ENCODE measurements at places on chromosomes 16 and 17. TPM values are rescaled to one million over a fixed set of nuclear protein-coding genes. Genes with fewer than 3 reads are reported as not detected.
A peak's percentile ranks its signal among the peaks of the same experiment; 100 is the strongest.

GRCh38 chr16:89194340-89195311 is 5.7 kb downstream of the SLC22A31 start:
- DNase-seq: no peak

GRCh38 chr17:56777859-56778258 is 55.9 kb downstream of the C17orf67 start:
- no peak for DNase-seq

DNA sequence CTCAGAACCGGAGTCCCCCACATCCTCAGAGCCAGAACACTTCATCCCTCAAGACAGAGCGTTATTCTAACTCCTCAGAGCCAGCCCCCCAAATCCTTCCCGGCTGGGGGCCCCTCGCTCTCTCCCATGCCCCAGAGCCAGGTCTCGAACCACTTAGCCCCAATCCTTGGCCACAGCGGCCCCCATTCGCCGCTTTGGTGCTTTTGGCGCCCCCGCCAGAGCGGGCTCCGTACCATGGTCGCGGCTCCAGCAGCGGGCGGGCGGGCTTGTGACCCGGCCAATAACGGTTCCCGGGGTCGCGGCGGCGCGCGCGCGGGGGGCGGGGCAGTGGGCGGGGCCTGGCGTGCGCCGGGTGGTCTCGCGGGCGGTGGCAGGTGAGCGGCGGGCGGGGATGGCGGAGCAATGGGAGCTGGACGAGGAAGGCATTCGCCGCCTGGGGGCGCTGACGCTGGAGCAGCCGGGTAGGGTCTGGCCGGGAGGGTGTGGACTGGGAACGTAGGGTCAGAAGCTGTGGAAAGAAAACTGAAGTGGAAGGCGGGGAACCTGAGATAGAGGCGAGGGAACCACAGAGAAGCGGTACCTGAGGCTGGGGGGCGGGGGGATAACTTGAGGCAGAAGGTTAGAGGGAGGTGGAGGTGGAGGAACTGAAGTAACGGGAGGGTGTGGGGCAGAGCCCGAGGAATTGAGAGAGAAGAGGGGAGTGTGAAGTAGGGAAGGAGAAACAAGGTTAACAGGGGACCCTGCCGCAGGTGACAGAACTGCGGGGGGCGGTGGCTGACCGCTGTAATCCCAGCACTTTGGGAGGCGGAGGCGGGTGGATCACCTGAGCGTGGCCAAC is at the start of the genes KCTD19 and LRRC36:
TSS of gene KCTD19 (minus strand) at position 270 of the 838 bp plus-strand sequence. CDS start at position 236, 34 bp downstream.
TSS of gene LRRC36 (plus strand) at position 344 of the 838 bp plus-strand sequence. CDS start at position 392, 48 bp downstream.
- peak; percentile 92 for DNase-seq

DNA sequence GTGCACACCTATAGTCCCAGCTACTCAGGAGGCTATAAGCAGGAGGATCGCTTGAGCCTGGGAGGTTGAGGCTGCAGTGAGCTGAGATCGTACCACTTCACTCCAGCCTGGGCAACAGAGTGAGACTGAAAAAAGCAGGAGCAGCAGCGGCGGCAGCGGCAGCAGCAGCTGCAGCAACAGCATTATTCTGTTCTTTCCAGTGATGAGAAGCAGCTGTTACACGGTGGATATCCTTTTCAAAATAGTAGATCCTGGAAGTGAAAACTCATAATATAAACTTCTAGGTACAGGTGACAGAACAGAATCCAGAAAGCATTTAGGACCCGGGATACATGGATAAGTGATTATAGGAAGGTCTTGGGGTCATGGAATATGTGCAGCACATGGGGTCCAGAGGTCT is 17.8 kb upstream of the HNF1B start:
- no peak for DNase-seq

- no peak for DNase-seq
Observed at GRCh38 chr17:4313221-4314114, 49.7 kb upstream of the ANKFY1 start.

GRCh38 chr16:65846210-65846602 is 520.3 kb upstream of the CDH5 start:
- peak; percentile 46 for DNase-seq

- DNase-seq: no peak
Observed at GRCh38 chr16:56988161-56988947, 1.0 kb upstream of the NLRC5 start.

- peak; percentile 54 for DNase-seq
Observed at GRCh38 chr16:11725457-11725856, 17.2 kb downstream of the TXNDC11 start.

GRCh38 chr16:56773532-56773931 is 43.6 kb downstream of the NUP93 start:
- no peak for DNase-seq

- no peak for DNase-seq
Observed at GRCh38 chr16:73321853-73322252, 273.9 kb upstream of the ZFHX3 start.

DNA sequence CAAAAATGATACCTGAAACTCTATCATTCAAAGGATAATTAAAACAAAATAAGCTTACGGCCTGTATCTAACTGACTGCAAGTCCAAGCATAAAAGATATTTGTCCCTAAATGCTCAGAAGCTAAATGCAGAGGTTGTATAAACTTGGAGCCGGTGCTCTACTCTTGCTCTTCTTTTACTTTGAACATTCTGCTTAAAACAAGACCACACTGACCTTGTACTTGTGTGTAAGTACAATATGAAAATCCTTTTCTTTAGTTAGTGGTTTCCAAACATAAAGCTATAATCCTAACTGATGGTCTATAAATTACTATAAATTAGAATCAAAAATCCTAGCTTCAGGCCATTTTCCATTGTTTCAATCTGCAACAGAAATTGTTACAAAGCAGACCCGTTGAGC is 74.6 kb downstream of the SPAG9 start:
- DNase-seq: no peak

- DNase-seq: peak; percentile 59
Observed at GRCh38 chr16:30896261-30896888, at the start of gene CTF1. TSS of gene CTF1 (plus strand) at chr16:30896614. CDS start at chr16:30896644, 30 bp downstream.

- no peak for DNase-seq
Observed at GRCh38 chr17:44844390-44844830, 3.3 kb upstream of the HIGD1B start.

GRCh38 chr17:19502517-19502916 is 31.1 kb upstream of the SLC47A1 start:
- no peak for DNase-seq

DNA sequence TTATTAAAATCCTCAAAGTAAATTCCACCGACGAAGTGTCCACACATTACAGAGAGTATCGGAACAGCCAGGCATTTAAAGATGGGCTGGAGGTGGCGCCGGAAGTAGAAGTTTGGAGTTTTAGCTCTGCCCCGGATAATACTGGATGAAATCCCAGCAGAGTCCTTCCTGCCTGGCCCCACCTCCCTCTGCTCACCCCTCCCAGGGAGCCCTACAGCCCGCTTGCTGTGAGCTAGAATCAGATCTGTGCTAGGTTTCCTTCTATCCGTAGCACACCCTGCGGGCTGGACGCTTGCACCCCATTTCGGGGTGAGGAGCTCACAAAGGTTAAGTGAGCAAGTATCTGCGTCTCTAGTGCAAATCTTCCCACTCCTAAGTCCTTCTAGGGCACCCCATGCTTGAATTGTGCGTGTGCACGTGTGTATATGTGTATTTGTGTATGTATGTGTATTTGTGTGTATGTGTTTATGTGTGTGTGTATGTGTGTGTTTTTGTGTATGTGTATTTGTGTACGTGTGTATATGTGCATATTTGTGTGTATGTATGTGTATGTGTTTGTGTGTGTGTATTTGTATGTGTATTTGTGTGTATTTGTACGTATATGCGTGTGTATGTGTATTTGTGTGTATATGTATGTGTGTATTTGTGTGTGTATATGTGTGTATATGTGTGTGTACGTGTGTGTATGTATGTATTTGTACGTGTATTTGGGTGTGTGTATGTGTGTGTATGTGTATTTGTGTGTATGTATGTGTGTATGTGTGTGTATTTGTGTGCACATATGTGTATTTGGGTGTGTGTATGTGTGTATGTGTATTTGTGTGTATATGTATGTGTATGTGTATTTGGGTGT is 61.4 kb downstream of the HAPSTR1 start:
- no peak for DNase-seq

- no peak for DNase-seq
Observed at GRCh38 chr17:50642722-50643656, 8.3 kb downstream of the ABCC3 start.

DNA sequence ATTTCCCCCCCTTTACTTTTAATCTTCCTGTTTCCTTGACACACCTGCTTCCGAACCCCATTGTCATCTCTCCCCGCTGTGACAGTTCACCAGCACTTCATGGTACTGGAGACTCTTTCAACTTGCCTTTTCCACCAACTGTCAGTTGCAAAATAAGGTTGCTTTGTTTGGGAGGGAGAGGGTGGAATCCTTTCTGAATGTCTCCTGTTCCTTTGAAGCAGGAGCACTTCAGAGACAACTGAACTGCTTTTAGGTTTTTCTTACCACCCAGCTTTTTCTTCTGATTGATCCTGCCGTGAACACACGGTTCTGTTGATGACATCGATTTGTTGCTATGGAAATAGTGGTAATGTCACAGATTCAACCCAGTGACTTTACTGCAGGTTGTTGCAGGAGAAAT is 42.0 kb downstream of the RPA1 start:
- no peak for DNase-seq

- DNase-seq: no peak
Observed at GRCh38 chr16:64364894-64365293, 757.0 kb downstream of the CDH11 start.

DNA sequence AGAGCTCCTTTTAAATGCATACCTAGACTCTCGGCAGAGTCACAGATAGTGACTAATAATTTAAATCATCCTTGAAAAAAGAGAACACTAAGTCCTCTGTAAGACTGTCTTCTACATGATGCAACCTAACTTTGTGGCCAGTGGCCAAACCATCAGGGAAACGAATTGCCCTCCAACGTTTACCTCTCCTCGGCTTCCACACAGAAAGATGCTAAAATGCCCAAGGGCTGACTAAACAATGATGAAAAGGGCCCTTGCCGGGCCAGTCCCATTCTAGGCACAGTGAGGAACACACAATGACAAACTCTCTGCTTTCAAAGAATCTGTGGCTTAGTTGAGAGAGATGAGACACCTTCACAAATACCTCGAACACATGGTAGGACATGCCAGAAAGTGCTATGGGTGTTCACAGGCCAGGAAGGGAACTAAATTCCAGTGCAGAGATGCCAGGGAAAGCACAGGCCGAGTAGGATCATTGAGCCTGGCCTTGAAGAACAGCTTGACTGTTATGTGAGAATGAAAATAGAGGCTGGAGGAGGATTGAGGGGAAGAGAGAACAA is 35.3 kb upstream of the PITPNM3 start:
- no peak for DNase-seq

- no peak for DNase-seq
Observed at GRCh38 chr17:72587773-72588511, 467.1 kb downstream of the SOX9 start.

DNA sequence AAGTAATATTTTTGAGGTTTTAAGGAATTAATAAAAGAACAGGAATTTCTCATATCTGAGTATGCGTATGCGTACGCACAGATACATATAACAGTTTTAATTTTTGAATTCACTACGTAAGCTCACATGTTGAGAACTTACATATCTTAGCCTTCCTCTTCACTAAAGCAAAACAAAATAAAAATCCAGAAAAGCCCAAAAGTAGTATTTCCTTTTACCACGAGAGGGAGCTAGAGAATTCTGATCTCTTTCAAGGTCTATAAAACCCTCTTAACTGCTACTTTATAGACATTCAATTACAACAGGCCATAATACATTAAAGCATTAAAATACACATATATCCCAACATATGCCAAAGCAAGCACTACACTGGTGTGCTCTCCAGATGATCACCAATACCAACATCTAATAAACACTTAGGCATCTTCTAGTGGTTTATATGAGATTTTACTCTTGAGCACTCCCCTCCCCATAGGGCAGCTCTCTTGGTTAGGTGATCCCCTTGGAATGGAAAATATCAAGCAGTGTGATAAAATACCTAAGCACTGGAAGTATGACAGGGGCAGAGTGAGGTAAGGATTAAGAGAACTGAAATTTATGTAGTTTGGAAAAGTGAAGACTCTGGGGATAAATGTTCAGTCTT is 94.0 kb downstream of the SKAP1 start:
- no peak for DNase-seq

GRCh38 chr17:49959183-49959935 is 9.6 kb upstream of the DLX4 start:
- DNase-seq: no peak

GRCh38 chr17:49577650-49577934 is 1.9 kb downstream of the NXPH3 start:
- no peak for DNase-seq

DNA sequence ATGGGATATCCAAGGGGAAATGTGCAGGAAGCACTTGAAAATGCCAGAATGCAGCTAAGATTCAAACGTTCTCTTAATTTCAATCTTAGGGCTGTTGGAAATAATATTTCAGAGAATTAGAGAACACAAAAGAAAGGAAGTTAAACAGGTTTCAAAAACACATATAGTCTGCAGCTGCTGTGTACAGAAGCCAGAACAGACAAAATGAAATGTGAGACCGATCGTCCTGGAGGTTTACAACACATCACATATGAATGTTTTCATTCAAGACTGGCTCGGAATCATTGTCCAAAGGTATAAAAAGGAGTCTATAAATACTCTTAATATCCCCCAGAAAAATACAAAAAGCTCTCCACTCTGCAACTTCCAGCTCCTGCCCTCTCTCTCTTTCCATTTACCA is 14.3 kb downstream of the CYTH1 start:
- DNase-seq: no peak

- no peak for DNase-seq
Observed at GRCh38 chr17:15364615-15365014, 23.2 kb upstream of the TEKT3 start.

DNA sequence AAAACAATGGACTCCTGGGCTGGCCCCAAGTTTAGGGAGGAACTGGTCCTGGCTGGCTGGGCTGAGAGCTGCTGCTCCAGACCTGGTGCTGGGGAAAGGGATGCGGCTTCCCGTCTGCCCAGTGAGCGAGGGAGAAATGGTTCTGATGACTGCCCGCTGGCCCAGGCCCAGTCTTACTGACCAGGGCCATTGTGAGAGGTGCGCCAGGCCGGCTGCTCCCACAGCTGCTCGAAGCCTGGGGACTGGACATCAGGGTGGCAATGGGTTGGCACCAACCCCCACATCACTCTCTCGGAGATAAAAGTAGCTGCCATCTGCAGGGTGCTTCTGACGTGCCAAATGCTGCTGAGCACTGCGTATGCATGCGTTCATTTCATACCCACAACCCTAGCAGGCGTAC is 53.2 kb downstream of the IRF8 start:
- DNase-seq: no peak

The ADAP2 gene
- 13.6 TPM for total RNA-seq

The FLYWCH1 gene
- 61.4 TPM for total RNA-seq

The TXNL4B gene
- 11.1 TPM for total RNA-seq

The PNMT gene
- 1.6 TPM for total RNA-seq

The CACNA1G gene
- total RNA-seq: 1.6 TPM

The MYCBPAP gene
- 0.38 TPM for total RNA-seq

Data from lower leg skin (tissue), 4 donors.